ENCODE measurements at places on chromosomes 5 and 9. TPM values are rescaled to one million over a fixed set of nuclear protein-coding genes. Genes with fewer than 3 reads are reported as not detected.
A peak's percentile ranks its signal among the peaks of the same experiment; 100 is the strongest.

Gene CENPH
- total RNA-seq: 1.3 TPM

Gene ABCA1
- total RNA-seq: 48.1 TPM

Gene MARVELD2
- total RNA-seq: 0.81 TPM

Gene NDUFAF2
- total RNA-seq: 26.0 TPM

Gene ACTBL2
- total RNA-seq: not detected

DNA sequence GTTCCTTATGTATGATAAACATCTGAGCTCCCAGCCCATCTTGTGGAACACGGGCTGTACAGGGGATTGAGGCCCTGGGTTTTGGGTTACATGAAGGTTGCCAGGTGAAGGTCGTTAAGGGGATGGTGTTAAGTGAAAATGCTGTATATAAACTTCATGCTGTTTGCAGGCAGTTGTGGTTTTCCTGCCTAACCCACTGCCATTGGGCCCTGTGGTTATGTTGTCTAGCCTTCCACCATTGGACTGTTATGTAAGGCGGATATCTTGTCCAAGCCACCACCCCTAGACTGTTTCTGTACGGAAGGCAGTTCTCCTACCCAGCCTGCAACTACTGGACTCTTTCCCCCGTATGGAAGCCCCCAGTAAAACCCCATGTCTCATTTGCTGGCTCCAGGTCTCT is 246.1 kb downstream of the KIF4B start:
- DNase-seq: no peak

DNA sequence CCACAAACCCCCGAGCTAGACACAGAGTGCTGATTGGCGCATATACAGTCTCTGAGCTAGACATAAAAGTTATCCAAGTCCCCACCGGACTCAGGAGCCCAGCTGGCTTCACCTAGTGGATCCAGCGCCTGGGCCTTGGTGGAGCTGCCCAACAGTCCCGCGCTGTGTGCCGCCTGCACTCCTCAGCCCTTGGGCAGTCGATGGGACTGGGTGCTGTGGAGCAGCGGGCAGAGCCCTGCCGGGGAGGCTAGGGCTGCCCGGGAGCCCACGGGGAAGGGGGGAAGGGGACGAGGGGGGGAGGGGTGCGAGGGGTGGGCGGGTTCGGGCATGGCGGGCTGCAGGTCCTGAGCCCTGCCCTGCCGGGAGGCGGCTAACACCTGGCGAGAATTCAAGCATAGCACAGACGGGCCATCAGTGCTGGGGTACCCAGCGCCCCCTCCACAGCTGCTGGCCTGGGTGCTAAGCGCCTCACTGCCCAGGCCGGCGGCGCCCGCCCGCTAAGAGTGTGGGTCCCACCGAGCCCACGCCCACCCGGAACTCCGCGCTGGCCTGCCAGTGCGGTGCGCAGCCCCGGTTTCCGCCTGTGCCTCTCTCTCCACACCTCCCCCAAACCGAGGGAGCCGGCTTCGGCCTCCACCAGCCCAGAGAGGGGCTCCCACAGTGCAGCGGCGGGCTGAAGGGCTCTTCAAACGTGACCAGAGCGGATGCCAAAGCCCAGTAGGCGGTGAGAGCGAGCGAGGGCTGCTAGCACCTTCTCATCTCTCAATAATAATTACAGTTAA is 391.2 kb upstream of the NUDT12 start:
- no peak for DNase-seq

DNA sequence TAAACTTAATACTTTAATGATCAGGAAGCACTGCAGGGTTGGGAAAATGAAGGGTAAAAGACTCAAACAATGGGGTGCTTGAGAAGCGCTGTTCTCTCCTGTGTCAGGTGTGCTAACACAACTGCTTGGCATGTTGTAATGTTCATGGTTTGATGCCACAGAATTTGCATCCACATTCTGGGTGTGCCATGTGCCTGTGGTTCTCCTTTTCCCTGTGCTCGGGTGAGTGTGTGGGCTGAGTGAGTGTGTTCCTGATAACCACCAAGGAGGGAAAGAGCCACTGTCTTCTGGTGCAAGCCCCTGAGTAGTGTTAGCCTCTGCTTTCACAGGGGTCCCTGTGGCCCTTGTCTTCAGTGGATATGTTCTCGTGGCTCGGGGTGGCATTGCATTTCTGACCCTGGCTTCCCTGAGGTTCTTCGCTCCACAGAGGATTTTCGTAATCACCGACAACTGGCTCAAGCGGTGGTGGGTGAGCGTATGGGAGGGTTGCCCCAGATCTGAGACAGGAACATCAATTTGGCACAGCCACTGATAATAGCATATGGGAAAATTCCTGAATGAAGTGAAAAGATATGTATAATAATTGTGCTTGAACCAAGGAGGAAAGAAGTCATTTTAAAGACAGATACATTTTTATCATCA is 102.0 kb downstream of the MVB12B start:
- DNase-seq: no peak

DNA sequence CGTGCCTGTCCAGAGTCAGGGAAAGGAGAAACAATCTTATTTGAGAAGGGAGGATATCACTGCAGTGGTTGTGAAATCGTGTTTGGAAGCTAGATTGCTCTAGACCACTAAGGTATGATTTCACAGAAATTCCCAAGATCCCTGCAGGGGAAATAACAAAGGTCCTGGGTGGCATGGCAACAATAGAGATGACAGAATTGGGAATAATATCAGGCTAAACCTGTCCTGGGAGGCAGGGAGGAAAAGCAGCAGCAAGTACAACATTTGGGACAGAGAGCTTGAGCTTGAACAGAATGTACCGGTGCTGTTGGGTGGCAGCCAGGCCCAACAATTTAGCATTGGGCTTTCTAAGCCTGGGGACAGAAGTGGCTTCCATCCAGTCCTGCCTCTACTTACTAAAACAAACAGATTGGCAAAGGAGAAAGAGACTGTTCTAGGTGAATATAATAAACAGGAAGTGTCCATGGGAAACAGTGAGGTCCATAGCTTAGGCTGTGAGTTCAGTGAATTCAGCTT is 17.0 kb upstream of the ARHGAP26 start:
- peak; percentile 25 for DNase-seq

DNA sequence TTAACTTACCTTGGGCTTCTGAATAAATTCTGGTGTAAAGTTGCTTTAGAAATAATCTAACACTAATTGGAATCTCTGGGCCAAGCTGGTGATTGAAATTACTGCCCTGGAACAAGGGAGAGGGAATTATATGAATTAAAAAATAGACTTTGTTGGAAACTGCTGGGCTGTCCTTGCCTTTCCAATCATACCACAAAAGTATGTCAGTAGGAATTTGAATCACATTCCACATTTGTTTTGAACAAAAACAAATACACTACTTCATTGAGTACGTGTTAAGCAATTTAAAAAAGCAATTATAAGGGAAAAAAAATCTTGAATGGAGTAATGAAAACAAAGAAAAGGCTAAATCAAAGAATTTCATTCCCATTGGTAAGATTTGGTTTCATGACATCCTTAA is 102.5 kb upstream of the SREK1 start:
- no peak for DNase-seq

DNA sequence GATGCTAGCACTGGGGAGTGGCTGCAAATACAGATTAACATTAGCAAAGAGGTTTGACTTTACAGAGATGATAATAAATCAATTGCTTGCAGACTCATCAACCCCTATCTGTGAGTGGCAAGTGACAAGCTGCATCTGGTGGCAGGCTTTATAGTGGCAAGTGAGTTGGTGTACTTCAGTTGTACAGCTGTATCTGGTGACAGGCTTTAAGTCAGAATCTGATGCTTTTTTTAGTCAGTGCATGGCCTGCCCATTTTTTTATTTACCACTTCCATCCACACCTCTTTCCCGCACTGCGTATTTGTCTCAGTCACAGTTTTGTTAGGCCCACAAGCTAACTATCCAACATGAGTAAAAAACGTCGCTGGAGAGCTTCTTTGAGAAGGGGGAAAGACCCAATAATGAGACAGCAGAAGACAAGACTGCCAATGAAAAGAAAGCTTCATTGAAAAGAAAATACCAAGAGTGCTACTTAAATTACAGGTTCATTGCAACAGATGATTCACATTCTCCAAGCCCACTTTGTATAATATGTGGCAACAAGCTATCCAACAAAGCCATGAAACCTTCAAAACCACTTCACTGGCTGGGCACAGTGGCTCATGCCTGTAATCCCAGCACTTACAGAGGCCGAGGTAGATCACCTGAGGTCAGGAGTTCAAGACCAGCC is 23.1 kb downstream of the ANP32B start:
- DNase-seq: no peak

DNA sequence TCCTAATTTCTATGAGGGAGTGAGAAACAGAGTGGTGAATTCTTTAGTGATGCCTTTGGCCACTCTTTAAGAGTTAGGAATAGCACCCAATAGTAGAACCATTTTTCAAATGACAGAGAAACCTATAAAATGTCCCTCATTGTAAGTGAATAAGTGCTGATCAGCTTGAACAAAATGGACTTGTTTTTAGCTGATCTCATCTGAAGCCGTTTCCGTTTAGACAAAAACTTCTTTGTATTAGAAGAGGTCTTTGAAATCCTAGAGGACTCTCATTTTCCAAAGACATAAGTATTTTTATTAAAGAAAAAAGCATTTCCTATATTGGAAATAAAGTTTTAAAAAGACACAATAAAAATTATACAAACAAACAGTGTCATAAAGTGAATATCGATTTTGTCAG is 273.9 kb downstream of the ARHGEF28 start:
- no peak for DNase-seq

- DNase-seq: no peak
Measured at GRCh38 chr9:73050065-73050816, 97.4 kb upstream of the ALDH1A1 start.

DNA sequence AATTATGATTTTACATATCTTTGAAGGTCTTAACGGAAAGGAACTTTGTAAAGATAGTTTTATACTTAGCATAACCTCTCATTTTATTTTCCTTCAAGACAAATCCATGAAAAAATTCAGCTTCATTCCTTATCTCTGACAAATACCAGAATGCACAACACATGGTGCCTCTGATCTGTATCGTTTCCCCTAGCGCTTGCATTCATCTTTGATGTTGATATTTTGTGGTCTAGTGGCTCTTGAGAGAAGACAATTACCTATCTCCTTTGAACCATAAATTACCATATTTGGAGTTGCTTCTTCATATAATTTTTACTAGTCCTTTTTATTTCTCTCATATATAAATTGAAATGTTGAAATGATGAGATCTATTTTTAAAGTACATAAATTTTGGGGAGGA is 551.3 kb downstream of the PDE4D start:
- DNase-seq: no peak

DNA sequence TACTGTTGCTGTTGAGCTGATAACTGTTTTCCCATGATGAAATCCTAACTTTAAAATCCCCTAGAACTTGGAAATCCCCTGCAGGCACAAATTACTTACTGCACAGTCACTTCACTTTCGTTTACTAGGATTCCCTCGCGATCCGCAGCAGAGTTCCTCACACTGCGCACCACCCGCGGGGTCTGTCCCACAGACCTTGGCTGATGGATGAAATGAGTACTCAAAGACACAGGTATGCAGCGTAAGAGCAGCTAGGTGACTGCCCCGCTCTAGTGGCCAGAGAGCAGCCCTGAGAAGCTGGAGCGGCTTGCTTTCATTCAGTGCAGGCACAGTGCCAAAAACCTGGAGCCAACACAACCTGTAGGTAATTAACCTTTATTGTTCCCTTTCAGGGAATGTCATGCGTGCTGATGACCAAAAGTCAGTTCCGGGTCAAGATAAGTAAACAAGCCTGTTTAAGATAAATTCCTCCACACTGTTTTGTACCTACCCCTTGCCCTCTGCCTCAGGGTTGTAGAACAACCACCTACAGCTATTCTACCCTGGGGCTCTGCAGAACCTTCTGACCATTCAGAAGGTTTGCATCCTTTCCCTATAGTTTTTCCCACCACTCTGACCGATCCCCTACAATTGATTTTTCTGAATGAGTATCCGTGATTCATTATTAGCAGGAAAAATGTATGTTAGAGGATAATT is 191.2 kb downstream of the CDH9 start:
- no peak for DNase-seq

GRCh38 chr5:132354381-132355139 is 14.9 kb upstream of the SLC22A5 start:
- DNase-seq: no peak

DNA sequence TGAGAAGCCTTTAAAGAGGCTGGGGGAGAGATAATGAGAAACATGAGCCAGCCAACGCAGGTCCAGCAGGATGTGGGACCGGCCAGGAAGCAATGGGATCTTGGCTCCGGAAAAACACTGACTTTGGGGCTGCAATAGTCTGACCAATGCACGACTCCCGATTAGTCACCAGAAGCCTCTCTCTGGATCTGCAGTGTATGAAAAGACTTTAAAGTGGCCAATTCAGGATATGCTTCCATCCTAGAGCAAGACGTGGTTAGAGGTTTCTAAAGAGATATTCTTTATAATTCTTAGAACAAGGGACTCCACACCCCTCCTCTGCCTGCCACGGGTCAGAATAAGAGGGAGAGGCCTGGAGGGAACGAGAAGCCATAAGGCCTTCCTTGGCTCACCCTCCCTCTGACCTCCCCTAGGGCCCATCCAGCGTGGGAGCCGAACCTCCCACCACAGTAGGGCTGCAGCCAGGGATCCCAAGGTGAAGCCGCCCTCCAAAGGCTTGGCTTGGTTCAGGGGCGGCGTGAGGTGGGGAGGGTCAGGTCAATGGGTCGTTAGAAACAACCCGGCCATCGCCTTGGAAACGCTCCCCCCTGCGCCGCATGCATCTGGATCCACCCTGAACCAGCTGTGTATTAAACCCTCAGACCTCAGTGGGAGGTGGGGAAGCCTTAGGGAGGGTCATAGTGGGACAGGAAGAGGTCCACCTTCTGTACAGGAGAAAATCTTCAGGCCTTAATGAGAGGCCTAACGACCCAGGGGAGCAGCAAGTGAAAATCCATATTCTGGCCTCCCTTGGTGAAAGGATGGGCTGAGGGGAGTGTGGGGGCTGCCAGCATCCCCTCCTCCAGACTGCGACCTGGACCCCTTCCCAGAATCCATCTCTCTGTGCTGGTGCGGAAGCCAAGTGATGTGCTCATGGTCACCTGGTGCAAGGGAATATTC is 11.1 kb downstream of the FGF1 start:
- no peak for DNase-seq

- no peak for DNase-seq
Measured at GRCh38 chr5:143494162-143494561, 90.7 kb upstream of the NR3C1 start.

- no peak for DNase-seq
Measured at GRCh38 chr9:137357166-137357565, 55.1 kb upstream of the NRARP start.

DNA sequence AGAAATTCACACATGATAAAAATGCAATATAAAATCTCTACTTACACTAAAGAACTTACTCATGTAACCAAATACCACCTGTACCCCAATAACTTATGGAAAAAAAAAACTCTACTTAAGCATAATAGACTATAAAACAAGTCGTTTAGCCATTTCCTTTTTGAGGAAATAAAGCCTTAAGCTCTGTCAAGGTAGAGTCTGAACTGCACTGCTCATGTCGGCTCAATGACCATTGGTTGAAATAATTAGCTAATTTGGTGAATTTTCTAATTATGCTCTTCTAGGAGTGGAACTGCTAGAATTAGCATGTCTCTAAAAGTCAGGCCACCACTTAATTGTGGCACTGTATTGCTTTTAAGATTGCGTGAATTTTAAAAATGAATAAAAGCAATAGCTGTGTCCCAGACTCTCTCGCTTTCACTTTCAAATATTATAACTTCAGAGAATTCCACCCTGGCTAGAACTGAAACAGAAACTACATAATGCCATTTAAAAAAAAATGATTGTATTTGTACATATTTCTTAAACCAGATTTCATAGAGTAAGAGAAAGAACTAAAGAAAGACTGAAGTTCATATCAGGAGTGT is 113.0 kb upstream of the PCA3 start:
- no peak for DNase-seq

Data from thoracic aorta (tissue), 2 donors.